Non-pigmented ciliary epithelial cell (primary cell): ENCODE measurements at places on chromosomes 4 and X.
A peak's percentile ranks its signal among the peaks of the same experiment; 100 is the strongest.

DNA sequence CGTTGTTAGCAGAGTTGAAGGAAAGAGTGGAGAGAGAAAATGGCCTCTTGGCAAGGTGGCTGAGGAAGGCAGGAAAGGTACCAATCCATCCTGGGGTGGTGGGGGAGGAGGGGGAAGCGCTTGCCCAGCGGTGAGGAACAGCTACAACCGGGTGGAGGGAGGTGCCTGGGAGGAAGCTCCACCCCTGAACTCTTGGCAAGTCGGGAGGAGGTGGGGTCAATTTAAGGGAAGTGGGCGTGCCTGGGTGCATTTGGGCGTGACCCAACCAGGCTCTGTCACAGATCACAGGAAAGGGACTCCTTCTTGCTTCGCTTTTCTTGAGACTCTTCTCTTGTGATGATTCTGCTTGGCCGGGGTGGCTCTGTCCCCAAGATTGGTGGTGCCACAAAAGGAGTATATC, 41.7 kb downstream of the BCORL1 start:
- peak; percentile 2 for DNase-seq

DNA sequence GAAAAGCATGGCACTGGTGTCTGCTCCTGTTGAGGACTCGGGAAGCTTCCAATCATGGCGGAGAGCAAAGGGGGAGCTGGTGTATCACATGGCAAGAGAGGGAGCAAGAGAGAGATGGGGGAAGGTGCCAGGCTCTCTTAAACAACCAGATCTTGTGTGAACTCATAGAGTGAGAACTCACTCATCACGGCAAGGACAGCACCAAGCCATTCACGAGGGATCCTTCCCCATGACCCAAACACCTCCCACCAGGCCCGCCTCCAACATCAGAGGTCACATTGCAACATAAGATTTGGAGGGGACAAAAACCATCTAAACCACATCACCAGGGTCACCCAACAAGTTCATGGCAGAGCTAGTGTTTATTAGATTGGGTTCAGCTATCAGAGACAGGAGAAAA, 218.7 kb upstream of the BCOR start:
- DNase-seq: no peak

GRCh38 chr4:122739174-122739573, 6.7 kb downstream of the BBS12 start:
- no peak for DNase-seq

- DNase-seq: no peak
Measured at GRCh38 chrX:118740276-118740889, 13.0 kb downstream of the IL13RA1 start.

- no peak for DNase-seq
Measured at GRCh38 chr4:138405466-138405891, 163.3 kb upstream of the SLC7A11 start.

- DNase-seq: peak; percentile 40
Measured at GRCh38 chr4:68175562-68176155, 46.0 kb upstream of the TMPRSS11F start.

GRCh38 chr4:142500966-142501365, 345.1 kb downstream of the INPP4B start:
- DNase-seq: no peak

DNA sequence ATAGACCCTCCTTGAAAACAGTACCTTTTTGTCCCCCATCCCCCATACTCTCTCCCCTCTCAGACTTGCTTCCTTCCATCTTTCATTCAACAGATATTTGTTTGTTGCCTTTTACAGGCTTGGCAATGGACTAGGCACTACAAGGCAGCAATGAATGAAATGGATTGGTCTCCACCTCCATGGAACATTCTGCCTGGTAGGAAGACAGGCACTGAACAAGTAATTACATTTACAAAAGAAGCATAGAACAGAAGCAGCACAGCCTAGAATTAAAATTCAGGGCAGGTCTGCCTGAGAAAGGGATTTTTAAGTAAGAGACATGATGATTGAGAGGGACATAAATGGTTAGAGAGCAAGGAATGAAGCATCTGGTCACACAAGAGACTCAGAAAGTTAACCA, 346.1 kb downstream of the GRXCR1 start:
- no peak for DNase-seq

DNA sequence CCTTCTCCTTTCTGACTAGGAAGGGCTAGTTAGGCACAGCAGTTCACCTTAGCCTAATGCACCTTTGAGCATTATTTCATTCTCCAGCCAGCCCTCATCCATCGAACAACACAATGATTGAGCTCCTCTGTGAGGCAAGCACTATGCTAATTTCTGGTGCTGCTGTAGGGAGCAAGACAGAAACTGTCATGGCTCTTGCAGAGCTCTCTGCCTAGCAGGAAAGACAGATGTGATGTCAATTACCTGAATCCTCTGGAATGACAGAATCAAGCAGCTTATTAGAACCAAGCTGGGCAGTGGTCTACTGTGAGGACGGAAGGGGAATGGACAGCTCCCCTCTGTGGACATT, 256.1 kb upstream of the NOCT start:
- no peak for DNase-seq

DNA sequence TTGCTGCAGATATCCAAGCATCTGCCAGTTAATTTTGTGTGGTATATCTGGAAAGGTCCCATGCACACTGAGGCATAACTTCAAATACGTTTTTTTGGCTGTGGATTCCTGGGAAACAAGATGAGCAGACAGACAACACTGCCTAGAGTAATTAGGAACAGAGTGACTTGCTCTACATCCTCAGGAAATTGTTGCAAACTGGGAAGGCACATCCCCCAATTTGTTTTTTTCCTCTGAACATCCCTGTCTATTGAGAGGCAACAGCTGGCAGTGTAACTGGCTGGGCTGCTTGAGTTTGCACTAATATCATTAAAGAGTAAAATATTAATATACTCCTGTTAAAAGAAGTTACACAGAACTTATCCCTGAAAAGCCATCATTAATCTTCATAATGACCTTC, 207.7 kb upstream of the SLIT2 start:
- no peak for DNase-seq
